Urinary bladder (tissue), 4 donors: ENCODE measurements at places on chromosomes 16 and 17. TPM values are rescaled to one million over a fixed set of nuclear protein-coding genes. Genes with fewer than 3 reads are reported as not detected.

Gene SPHK1
- total RNA-seq = 3.8 TPM

Gene MEIOC
- total RNA-seq = not detected

Gene ULK2
- 51.7 TPM for total RNA-seq

Gene TERB1
- total RNA-seq = not detected

DNA sequence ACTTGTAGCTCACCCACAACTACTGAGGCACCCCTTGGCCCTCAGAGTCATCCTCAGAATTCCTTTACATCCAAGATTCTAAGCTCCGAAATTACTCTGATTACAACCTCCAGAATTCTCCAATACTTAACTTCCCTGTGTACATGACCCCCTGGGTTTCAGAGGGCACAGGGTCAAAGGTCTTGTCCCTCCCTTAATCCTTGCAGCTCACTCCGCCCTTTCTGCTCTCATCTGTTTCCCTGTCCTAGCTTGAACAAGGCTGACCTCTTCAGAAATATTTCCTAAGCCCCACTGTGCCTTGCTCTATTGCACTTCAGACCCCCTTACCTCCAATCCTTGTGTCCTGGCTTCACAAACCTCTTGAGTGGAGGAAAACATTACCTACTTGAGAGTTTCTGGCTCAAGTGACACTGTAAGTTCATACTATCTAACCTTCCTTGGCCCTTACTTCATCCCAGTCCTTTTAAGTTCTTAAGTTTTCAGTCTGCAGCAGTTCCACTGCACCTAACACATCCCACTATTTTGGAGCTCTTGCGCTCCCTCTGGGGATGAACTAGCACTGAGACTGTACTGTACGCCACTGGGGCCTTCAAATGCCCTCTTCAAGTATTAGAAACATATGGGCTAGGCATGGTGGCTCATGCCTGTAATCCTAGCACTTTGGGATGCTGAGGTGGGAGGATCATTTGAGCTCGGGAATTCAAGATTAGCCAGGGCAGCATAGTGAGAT lies 6.2 kb downstream of the N4BP1 start:
- DNase-seq = no peak

DNA sequence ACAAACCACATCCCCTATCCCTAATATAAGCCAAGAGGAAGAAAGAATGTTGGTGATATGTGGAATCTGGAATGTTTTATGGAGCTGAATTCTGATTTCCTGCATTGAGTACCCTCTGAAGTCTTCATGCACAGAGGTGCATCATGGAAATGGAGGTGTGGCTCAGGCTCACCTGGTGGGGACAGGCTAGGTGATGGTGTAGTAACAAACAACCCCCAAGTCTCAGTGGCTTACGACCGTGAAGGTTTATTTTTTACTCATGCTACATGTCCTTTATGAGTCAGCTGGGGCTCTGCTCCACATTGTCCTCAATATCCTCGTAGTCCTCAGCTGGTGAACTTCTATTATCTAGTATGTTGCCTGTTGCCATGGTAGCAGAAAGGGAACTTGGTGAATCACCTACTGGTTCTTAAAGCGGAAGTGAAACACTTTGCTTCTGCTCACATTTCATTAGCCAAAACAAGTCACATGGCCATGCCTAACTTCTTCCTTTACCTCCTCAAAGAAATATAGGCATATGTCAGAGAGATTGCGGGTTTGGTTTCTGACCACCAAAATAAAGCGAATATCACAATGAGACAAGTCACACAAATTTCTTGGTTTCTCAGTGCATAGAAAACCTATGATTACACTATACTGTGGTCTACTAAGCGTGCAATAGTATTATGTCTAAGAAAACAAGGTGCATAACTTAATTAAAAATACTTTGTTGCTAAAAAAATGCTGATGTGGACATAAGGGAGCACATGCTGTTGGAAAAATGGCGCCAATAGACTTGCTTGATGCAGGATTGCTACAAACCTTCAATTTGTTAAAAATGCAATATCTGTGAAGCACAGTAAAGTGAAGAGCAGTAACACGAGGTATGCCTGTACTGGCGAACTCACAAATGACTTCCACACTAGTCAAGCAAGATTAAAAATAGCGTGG lies at the start of gene PMFBP1:
Gene PMFBP1 (minus strand): TSS at position 51 of the 930 bp plus-strand sequence. CDS start 947 bp downstream, outside the sequence.
- DNase-seq = no peak

DNA sequence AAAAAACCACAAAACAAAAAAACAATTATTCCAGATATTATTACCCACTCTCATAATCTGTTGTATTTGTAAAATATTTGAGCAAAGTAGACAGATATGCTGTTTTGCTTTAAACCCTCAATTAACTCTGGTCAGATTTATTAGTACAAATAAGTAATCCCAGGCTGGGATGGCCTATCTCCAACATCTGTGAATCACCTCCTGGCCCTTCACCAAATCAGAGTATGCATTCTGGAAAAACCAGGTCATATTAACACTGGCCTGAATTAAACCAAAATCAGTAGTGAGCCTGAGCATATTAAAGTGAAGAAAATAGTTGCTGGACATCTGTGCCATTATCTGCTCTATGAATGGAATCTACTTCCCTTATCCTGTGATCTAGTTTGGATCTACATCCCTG lies 41.0 kb downstream of the STAT3 start:
- DNase-seq = no peak

DNA sequence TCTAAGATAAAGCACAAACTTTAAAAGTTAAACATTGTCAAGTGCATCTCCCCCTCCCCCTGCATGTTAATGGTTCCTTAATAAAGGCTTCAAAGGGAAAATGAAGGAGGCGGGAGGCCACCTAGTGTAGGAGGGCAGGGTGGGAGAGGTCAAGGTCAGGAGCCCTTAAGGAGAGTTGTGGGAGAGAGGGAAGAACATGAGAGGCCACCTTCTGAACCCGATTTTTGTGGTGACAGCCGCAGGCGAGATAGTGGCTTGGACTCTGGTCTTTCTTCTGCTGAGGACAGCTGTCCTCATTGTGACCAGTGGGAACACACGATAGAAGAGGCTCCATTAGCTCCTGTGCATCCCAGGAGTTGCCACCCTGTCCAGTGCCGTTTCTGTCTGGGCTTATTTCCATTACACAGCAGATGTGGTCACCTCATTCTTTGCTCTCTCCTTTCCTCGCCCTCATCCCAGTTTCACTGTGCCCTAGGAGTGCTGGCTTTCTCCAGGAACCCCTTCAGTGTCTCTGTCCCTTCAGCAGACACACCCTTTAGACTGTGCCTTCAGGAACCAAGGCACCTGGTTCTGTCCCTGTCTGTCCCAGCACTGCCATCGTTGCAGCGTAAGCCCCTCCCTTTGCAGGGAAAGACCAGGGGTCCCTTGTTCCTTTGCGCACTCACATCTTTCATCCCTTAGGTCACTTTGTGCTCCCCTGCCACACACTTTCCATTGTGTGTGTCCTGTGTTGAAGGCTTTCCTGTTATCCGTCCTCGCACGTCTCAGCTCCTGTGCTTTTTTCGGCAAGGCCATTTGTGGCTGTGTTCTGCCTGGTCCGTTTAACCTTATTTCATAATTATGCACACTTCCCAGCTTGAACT lies 7.5 kb downstream of the SEC14L1 start:
- no peak for DNase-seq

DNA sequence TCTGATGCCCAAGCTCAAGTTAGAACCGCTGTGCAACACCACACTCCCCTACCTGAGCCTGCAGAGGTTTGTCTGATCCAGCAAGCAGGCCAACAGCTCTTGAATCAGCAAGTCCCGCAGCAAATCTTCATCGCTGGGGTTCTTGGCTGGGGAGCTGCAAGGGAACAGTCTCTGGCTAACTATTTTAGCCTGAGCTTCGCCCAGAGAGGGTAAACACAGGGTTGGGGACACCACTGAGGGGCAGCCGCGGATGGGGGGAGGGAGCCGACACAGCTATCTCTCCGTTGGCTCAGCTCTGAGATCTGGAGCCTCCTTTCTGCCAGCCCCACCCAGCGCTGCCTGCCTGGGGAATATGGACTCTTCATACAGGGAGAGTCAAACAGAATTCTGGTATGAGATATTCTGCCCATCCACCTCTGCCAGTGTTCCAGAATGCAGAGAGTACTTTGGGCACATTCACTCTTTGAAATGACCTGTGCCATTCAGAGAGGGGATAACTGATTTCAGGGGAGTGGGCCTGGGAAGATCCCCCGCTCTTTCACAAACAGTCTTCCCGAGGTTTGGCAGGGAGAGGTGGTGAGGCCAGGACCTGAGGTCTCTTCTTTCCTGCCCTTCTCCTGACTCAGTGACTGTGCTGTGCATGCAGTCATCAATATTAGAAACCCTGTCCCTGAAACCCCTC lies 7.4 kb downstream of the GIP start:
- DNase-seq = no peak

DNA sequence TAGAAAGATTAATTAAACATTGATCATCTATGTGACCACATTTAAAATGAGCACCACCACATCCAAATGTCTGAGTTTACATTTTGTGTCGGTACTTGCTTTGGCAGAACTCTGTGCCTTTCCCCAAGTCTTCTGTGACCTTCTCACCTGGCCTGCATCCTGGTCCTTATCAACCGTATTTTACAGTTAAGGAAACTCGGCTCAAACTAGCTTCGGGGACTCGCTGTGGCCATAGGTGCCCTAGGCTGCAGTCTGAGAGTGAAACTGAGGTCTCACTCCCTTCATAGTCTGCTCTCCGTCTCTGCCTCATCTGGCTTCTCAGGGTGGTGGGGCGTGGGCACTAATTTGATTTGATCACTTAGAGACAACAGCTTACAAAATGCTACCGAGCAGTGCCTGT lies 555.5 kb downstream of the WWOX start:
- DNase-seq = no peak

GRCh38 chr17:31741371-31741770 lies 117.7 kb downstream of the COPRS start:
- DNase-seq = no peak

GRCh38 chr17:42521666-42522262 lies 14.3 kb upstream of the NAGLU start:
- no peak for DNase-seq

GRCh38 chr16:4052801-4053293 lies 63.4 kb downstream of the ADCY9 start:
- no peak for DNase-seq

DNA sequence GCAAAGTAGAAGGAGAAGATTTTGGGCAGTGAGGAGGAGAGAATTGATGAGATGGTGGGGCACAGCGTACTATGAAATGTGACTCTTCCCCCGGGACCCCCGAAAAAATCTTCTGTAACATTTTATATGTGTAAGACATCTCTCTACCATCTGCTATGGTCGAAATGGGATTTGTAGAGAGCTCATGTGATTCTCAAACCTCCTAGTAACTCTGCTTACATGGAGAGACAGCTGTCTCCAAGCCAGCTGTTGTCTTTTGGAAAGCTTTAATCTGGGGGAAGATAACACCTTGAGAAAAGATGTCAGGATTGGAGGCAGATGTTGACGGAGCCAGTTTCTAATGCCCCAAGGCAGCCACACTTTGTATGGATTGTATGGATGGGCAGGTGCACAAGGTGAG lies 94.1 kb downstream of the PRKCB start:
- DNase-seq = no peak

- no peak for DNase-seq
Observed at GRCh38 chr17:16415031-16415924, at the start of gene TRPV2. Gene TRPV2 (plus strand): TSS chr17:16415571. CDS start chr17:16417669, 2,098 bp downstream.

DNA sequence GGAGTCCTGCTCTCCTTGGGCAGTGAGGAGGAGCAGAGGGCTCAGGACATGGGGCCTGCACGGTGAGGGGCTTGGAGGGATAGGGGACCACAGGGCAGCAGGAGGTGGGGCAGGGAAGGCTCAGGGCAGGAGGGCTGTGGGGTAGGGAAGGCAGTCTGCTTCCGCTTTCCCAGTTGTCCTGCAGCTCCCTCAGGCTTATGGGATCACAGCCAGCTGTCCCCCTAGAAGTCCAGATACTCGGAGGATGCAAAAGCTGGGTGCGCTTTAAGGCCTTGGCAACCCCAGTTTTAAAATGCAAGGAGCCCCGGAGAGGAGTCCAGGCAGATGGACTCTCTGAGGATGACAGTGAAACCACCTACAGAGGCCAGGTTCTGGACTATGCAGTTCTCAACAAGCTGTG lies 299.1 kb upstream of the FOXF1 start:
- no peak for DNase-seq

- peak; percentile 36 for DNase-seq
Observed at GRCh38 chr17:78535273-78536197, 41.7 kb downstream of the DNAH17 start.

DNA sequence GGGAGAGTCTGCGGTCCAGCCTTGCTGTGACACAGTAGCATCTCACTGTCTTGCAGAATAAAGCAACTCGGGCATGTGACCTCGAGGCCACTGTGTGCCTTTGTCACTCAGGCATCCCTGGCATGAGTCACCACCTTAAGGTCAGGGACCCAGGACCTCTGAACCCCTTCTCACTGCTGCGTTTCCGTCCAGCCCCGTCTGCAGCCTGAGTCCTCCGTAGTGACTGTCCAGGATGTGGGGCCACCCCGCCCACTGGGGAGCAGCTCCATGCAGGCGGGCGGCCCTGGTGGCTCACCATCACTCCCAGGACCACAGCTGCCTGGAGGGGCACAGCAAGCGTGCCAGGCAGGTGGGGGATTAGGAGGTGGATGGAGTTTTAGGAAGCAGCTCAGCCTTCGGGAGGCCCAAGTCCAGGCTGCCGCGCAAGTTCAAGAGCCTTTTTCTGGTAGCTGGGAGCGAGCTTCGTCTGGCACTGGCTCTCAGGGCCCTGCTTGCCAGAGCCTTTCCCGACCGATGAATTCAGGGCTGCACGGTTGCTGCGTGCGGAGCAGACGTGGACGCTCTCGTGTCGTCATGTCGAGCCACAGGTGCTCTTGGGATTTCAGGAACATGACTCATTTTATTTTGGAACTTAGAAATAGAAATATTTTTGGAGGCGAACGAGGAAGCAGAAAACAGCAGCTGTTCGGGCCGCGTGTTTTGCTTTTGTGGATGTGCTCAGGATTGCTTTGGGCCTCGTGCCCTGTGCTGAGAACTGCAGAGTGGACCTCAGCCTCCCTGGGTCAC lies 16.8 kb downstream of the KCTD5 start:
- no peak for DNase-seq

DNA sequence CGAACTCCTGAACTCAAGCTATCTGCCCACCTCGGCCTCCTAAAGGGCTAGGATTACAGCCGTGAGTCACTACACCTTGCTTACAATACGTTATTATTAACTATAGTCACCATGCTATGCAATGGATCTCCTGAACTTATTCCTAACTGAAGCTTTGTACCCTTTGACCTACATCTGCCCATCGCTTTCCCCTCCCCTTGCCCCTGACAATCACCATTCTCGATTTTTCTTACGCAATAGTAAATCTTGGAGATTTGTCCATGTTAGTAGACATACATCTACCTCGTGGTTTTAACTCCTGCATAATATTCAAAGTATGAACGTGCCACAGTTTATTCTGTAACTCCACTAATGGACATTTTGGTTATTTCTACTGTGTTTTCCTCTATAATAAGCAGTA lies 120.6 kb downstream of the NPIPB5 start:
- no peak for DNase-seq

- no peak for DNase-seq
Observed at GRCh38 chr17:35716897-35717465, 14.5 kb upstream of the RASL10B start.

- no peak for DNase-seq
Observed at GRCh38 chr16:75323198-75323597, 71.8 kb upstream of the BCAR1 start.

GRCh38 chr17:29918922-29919856 lies 10.8 kb downstream of the SSH2 start:
- DNase-seq = no peak
